ENCODE measurements at places on chromosomes 12 and 14. TPM values are rescaled to one million over a fixed set of nuclear protein-coding genes. Genes with fewer than 3 reads are reported as not detected.

Gene PLEK2
- 3.0 TPM for total RNA-seq

Gene YAF2
- 11.1 TPM for total RNA-seq

Gene TPPP2
- not detected for total RNA-seq

Gene BCL2L2
- total RNA-seq: 20.7 TPM

Gene MTERF2
- 10.9 TPM for total RNA-seq

Gene PIK3C2G
- not detected for total RNA-seq

Gene ITGA7
- total RNA-seq: 68.8 TPM

Gene KLRF1
- not detected for total RNA-seq

Data from smooth muscle cell of trachea (primary cell).